B cell (primary cell): ENCODE measurements at places on chromosomes 16 and 17.

DNA sequence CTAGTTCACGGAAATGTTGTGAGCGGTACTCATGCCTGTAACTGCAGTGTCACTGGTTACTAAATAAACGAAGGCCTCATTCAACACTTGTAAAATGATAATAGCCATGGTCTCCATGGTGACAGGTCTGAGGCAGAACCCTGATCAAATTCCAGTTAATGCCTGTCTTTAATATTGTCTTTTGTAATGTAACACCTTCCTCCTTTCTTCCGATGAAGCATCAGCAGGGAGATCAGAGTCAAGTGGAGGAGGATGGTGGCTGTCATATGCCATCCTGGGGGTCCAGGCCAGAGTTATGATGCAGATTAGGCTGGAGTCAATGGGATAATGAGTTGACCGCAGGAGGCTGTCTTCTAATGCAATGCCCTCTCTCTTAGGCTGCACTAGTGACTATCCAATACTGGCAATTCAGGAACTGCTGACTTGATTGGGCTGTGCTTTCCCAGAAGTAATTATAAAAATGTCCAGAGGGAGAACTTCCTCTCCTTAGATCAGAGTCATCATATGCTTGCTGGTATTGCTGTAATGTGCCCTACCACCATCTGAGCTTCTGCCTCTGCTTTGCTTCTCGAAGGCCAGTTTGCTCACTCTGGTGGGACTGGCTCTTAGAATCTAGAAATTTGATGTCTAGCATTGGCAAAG is 419.1 kb downstream of the CA10 start:
- DNase-seq: no peak

DNA sequence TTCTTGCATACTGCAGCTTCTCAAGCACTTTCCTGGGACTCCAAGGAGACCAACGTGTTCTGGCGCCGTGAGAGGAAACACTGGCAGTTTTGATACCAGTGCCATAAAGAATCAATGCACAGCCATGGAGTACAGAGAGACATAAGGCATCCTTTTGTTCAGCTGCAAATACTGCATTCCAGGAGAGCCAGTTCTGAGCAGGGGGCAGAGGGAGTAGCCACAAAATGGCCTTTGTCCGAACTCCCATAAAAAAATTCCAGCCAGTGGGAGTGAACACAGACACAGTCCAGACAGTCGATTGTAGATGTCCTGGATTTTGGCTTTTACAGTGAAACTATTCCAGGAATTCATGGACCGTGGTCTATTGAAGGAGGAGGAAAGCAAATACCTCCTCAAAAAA is 36.2 kb upstream of the TEKT3 start:
- DNase-seq: no peak

GRCh38 chr17:17987187-17987896 is 14.7 kb downstream of the DRC3 start:
- DNase-seq: no peak

- no peak for DNase-seq
These were observed 9.3 kb downstream of the ZNF263 start for GRCh38 chr16:3292604-3293003.
